ENCODE measurements at places on chromosomes 3 and 15. TPM values are rescaled to one million over a fixed set of nuclear protein-coding genes. Genes with fewer than 3 reads are reported as not detected.
A peak's percentile ranks its signal among the peaks of the same experiment; 100 is the strongest.

DNA sequence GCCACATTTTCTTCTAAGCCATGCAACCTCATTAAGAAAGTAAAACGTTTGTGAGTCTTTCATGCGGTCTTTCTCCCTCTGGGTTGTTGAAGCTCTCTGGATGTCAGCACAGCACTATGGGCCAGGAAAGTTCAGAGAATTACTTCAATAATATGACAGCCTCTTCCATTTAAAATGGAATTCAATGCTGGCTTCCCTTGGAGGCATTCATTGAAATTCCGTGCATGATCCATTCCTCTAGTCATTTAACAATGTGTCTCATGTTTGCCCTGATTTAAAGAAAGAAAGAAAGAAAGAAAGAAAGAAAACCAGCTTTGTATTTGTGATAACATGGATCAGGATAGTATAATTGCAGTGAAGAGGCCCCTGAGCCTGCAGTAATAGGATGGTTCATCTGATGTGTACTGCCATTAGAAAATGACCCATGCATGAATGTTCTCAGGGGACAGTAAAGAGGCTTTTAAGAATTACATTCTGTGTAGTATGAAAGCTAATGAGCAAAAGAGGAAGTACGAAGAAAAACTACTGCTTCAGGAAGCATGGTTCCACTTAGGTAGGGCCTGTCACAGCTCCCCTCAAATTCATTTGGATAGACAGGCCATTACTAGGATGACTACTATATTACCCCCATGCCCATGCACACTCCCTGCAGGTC, 146.0 kb downstream of the ARPP21 start:
- no peak for DNase-seq

- no peak for DNase-seq
Measured at GRCh38 chr15:26635105-26635504, 137.8 kb downstream of the GABRB3 start.

GRCh38 chr3:138114988-138115971, at the start of gene DZIP1L:
TSS of gene DZIP1L (minus strand) at chr3:138115608. CDS start at chr3:138103971, 11,637 bp downstream.
- peak; percentile 31 for DNase-seq

DNA sequence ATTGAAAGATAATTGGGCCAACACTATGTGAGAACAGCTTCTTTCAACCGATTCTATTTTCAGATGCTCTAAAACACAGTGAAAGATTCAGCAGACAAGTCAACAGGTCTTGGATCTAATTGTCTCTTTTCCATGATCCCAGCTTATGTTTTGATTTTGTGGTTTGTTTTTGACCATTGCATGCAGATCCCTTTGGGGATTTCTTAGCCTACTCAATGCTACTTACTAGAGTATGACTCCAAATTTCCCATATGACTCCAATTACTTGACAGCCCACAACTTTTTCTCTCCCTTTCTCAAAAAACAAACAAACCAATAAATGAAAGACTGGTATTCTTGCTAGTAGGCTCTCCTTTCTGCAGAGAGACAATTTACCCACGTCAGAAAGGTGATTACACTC, 67.1 kb downstream of the KCNH8 start:
- DNase-seq: no peak

- no peak for DNase-seq
Measured at GRCh38 chr3:116018646-116019045, 395.3 kb downstream of the GAP43 start.

- DNase-seq: no peak
Measured at GRCh38 chr3:28349469-28350000, 911 bp upstream of the AZI2 start.

GRCh38 chr15:38263996-38264395, 11.4 kb downstream of the SPRED1 start:
- no peak for DNase-seq

The DNAJC13 gene
- 36.1 TPM for total RNA-seq

The ARHGAP11A gene
- total RNA-seq: 7.5 TPM

The TGM5 gene
- total RNA-seq: not detected

The CCR2 gene
- total RNA-seq: not detected

The TGM4 gene
- total RNA-seq: not detected
